ENCODE measurements at places on chromosomes 11 and 22. TPM values are rescaled to one million over a fixed set of nuclear protein-coding genes. Genes with fewer than 3 reads are reported as not detected.

DNA sequence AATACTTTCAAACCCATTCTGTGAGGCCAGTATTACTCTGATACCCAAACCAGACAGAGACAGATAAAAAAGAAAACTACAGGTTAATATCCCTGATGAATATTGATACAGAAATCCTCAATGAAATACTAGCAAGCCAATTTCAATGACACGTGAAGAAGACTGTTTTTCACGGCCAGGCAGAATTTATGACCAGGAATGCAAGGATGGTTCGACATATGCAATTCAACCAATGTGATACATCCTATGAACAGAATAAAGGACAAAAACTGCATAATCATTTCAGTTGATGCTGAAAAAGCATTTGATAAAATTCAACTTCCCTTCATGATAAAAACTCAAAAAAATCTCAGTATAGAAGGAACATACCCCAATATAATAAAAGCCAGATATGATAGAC lies 44.5 kb downstream of the SLC22A24 start:
- DNase-seq = no peak

Gene OR8D4
- not detected for total RNA-seq

DNA sequence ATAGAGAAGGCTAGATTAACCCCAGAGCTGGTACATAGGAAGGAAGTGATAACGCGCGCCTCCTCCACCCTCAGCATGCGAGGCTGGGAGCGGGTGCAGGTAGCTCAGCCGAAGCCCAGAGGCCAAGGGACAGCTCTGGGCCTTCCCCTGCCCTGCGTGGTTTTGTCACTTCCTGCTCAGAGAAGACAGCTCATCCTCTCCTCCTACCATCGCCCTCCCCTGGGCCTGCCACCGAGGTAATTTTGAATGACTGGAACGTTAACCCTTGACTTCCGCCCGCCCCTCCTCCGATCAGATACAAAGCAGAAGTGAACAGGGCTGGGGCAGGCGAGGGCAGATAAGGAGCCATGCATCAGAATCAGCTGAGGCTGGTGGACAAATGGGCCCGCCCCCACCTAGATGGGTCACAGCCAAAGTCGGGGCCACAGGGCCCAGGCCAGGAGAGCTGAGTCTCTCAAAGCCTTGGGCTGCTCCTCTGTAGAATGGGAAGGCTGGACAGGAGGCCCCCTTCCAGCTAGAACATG lies 1.6 kb downstream of the RAC2 start:
- DNase-seq = peak; percentile 31

DNA sequence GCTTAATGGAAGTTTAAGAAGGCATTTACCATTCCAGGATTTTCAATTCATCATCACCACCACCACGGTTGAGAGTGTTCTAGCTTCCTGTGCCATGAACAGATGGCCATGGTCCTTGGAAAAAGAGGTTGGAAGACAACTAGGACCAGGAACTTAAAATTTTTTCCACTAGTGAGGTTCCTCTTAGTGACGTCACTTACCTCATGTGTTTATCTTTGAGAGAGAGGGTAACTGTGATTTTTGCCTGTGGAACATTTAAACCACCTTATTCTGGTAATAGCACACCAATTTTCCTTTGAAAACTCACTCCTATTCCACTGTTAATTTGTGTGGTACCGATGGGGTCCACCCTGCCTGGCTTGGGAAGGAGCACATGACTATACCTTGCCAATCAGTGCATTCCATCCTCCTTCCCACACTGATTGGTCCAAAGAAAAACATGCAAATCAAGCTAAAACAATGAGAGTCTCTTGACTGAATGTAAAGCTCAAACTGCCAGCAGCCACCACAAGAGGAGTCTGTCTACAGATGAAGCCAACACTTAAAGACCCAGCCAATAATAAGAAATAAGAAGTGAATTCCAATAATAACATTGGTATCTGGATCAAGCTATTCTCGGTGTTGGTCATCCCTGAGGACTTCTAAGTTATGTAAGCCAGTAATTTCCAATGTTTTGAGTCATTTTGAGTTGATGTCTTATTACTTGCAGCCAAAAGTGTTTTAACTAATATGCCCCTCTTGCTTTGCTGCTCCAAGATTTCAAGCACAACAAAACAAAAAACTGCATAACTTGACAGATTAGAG lies 111.8 kb downstream of the MPPED2 start:
- DNase-seq = no peak

Gene KDM4E
- total RNA-seq = not detected

Gene MYRF
- 0.20 TPM for total RNA-seq

Gene MMP3
- total RNA-seq = not detected

DNA sequence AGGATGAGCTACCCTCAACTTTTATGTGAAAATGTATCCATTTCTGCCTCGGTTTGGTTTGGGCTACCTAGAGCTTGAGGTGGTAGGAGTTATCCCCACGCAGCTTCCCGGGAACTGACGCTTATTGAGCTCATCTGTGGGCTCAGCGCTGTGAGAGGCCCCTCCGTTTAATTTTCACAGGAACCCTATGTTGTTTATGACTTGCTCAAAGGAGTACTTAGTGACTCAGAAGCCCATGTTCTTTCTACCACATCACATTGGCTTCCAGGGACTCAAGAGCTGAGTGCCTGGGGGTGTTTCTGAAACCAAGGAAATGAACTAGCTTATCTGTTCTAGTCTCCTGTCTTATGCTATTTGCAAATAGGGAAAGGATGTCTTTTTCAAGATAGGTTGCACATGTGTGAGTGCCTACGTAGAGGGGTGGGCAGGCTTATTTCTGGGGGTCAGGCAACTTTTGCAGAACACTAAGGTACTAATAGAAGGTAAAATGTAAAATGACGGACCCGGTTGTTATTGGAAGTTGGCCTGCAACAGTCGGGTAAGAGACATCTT lies 40.5 kb downstream of the MICAL2 start:
- DNase-seq = no peak

Gene ZNF215
- total RNA-seq = 0.79 TPM

- peak; percentile 64 for DNase-seq
Measured at GRCh38 chr11:63017306-63017974, 1.8 kb upstream of the SLC22A8 start.

- DNase-seq = peak; percentile 36
Measured at GRCh38 chr11:104764710-104765045, 133.6 kb downstream of the CASP12 start.

DNA sequence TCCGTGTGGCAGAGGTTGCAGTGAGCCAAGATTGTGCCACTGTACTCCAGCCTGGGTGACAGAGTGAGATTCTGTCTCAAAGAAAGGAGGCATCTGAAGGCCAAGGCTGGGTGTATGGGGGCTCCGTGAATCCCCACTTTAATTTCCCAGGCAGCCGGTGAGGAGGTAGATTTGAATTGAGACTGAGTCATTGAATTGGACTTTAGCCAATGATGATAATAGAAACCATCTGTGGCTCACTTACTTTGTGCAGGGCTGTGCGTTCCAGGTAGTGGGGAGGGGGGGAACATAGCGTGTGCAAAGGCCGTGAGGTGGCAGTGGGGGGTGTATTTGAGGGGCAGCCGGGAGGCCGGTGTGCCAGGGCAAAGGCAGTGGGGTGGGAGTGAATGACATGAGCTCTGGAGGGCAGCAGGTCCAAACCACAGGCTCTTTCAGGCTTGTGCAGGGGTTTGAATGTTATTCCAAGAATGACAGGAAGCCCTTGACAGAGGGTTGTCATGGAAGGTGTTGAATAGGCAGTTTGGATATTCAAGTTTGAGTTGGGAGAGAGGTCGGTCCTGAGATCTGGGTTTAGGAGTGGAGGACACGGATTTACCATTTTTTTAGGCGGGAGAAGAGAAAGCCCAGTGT lies 6.1 kb downstream of the ARHGAP8 start:
- no peak for DNase-seq

Gene MS4A8
- not detected for total RNA-seq
